ENCODE measurements at places on chromosomes 2 and 18.

GRCh38 chr2:119699016-119699606 is 20.1 kb downstream of the TMEM177 start:
- no peak for DNase-seq

DNA sequence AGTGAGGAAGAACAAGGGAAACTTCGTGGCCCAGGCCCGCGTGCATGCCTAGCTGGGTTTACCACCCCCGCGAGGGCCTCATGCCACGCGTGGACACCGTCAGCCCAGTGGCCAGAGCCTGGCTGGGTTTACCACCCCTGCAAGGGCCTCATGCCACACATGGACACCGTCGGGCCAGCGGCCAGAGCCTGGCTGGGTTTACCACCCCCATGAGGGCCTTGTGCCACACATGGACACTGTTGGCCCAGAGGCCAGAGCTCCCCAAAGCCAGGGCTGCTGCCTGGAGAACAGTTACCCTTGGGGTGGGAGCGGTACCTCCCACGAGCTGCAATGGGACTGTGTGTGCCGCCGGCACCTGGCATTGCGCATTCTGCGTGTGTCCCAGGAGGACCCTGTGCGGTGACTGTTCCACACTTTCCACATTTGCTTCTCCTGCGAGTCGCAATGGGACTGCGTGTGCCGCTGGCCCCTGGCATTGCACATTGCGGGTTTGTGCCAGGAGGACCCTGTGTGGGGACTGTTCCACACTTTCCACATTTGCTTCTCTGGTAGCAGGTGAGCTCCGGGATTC is 105.6 kb upstream of the CTDP1 start:
- DNase-seq: no peak

- no peak for DNase-seq
These were observed 119.1 kb downstream of the AQP4 start for GRCh38 chr18:26746398-26746797.

DNA sequence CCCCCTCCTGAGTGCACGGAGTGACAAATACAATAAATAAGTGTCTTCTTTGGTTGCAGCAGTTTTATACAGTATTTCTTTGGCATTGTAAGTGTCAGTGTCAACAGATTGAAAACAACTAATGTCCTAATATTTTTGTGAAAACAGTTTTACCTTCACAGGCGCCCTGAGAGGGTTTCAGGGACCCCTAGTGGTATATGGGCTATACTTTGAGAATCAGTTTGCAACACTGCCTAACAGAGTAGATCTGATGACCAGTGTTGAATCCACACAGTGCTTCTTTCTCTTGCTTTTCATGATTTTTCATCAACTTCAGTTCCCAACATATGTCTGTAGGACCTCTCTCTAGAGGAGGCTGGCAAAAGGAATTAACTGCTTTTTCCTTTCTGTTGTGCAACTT is 162.2 kb downstream of the PRPF40A start:
- no peak for DNase-seq

DNA sequence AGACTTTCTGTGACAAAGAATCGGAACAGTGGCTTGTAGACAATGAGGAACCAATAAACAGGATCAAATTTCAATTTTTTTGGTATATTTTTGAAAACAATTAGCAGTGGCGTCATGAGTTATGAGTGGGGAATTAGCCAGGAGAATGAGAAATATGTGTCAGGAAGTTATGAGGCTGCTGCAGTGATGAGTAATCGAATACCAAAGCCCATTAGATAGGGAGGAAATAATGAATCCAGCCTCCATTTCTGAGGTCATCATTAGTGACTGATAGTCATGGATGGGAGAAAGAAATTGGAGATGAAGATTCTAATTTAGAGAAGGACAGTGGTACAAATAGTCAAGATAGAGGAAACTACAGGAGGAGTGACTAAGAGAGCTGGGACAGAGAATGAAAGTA is 673.1 kb upstream of the VRK2 start:
- DNase-seq: no peak

- peak; percentile 4 for DNase-seq
These were observed at the start of gene MATN3 for GRCh38 chr2:20012282-20013125. MATN3 (minus strand) TSS chr2:20012668; CDS start chr2:20012631, 37 bp downstream.

- no peak for DNase-seq
These were observed 41.7 kb downstream of the DNMT3A start for GRCh38 chr2:25300001-25300400.
